ENCODE measurements at places on chromosomes 3 and 15. TPM values are rescaled to one million over a fixed set of nuclear protein-coding genes. Genes with fewer than 3 reads are reported as not detected.

The SRGAP3 gene
- 2.4 TPM for total RNA-seq

The GOLGA6A gene
- total RNA-seq = 0.17 TPM

The FGF7 gene
- 0.06 TPM for total RNA-seq

The KLF15 gene
- 0.72 TPM for total RNA-seq

The CKMT1B gene
- total RNA-seq = not detected

The ANKRD63 gene
- not detected for total RNA-seq

The SELENOK gene
- total RNA-seq = 43.2 TPM

The CCNDBP1 gene
- total RNA-seq = 128 TPM

The CCR4 gene
- 101 TPM for total RNA-seq

The COLQ gene
- total RNA-seq = 6.3 TPM

The PPP1R14D gene
- total RNA-seq = not detected

The GABRB3 gene
- 0.08 TPM for total RNA-seq

The PLXNB1 gene
- 2.6 TPM for total RNA-seq

The ADAMTSL3 gene
- total RNA-seq = not detected

The ZNF148 gene
- total RNA-seq = 61.4 TPM

The SLC25A38 gene
- total RNA-seq = 46.0 TPM

The NAALADL2 gene
- total RNA-seq = not detected

The KBTBD8 gene
- 10.8 TPM for total RNA-seq

The APOD gene
- not detected for total RNA-seq

The TMEM108 gene
- not detected for total RNA-seq

The GOLGA6L10 gene
- total RNA-seq = 3.0 TPM

The EPHA3 gene
- not detected for total RNA-seq

The DUOX1 gene
- total RNA-seq = 0.06 TPM

The GOLGA8O gene
- total RNA-seq = 1.00 TPM

The PCLAF gene
- total RNA-seq = 0.39 TPM
